Thoracic aorta (tissue), 2 donors: ENCODE measurements at places on chromosomes 2 and 18.

GRCh38 chr2:147560810-147561535, 283.9 kb upstream of the ACVR2A start:
- DNase-seq: no peak

DNA sequence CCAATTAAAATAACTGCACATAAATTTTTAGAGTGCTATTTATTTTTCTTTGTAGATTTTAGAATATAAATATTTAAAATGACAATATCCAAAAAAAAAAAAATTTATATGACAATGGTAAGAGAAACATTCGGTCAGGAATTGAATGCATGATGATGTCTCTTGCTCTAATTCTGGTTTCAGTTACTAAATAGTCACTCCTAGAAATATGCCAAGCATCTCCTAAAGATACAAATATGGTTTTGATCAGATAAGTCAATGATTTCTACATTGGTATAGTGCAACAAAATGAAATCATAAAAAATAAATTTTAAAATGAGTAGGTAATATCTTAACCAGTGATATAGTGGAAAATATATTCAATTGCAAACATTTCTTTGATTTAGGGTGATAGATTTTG, 95.9 kb upstream of the ACKR3 start:
- DNase-seq: no peak

- DNase-seq: no peak
These were observed 244.0 kb downstream of the ARL6IP6 start for GRCh38 chr2:152962446-152962845.

DNA sequence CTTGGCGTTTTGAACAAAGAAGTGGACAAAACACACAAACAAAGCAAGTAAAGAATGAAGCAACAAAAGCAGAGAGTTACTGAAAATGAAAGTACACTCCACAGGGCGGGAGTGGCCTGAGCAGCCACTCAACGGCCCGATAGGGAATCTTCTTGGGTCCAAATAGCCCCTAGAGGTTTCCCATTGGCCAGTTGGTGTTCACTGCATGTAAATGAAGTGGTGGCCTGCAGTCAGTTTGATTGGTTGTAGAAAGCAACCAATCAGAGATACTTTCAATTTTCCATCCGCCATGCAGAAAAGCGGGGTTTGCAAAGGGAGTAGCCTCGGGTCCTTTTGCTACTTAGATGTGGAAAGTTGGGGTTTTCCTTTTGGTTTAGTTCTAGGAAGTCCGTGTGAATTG, 31.6 kb downstream of the CYBRD1 start:
- DNase-seq: no peak

GRCh38 chr2:63012541-63012940, 38.1 kb upstream of the OTX1 start:
- no peak for DNase-seq

GRCh38 chr2:41989501-41990180, 58.2 kb upstream of the PKDCC start:
- DNase-seq: no peak

GRCh38 chr2:62547854-62548253, 41.9 kb upstream of the TMEM17 start:
- no peak for DNase-seq

- no peak for DNase-seq
These were observed 318.9 kb upstream of the SYT4 start for GRCh38 chr18:43596105-43596712.

- no peak for DNase-seq
These were observed 149.4 kb downstream of the SP3 start for GRCh38 chr2:173815772-173816171.

DNA sequence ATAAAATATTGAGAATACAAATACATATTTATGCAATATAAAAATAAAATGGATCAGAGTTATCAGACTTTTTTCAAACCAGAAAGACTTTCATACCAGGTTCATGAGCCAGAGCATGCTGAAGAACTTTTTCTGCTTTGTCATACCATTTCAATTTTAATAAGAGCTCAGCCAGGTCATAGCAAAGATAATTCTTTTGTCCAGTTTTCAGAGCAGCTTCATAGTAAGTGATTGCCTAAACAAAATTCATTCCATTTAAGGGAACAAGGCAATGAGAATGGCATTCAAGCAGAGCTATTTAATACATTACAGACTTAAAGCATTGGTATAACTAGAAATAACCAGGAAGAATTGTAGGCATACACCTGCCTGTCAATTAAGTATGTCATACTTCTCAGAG, 42.3 kb downstream of the TTC21B start:
- no peak for DNase-seq

DNA sequence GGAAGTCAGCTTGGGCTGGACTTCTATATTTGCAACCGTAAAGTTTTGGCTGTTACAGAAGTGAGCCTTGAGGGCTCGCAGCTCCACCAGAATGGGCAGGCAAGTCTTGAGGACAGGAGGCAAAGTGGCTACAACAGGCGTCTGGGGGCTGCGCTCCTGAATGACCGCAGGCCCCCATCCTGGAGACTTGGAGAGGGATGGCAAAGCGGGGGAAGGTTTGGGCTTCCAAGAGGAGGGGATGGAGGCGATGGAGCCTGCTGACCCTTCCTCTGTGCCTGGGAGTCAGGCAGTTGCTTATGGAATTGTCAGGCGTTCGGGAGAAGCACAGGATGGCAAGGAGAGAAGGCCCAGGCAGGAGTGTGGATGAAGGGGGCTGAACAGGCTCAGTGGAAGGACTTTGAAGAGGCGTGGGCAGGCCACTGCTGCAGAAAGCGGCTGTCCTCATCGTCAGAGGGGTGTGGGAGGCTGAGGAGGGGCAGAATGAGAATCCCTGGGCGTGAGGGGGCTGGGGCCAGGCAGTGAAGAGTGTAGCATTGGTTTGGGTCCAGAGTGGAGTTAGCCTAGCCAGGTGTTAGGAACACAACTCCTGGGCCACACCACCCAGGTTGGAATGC, 72.3 kb downstream of the INHBB start:
- DNase-seq: no peak

DNA sequence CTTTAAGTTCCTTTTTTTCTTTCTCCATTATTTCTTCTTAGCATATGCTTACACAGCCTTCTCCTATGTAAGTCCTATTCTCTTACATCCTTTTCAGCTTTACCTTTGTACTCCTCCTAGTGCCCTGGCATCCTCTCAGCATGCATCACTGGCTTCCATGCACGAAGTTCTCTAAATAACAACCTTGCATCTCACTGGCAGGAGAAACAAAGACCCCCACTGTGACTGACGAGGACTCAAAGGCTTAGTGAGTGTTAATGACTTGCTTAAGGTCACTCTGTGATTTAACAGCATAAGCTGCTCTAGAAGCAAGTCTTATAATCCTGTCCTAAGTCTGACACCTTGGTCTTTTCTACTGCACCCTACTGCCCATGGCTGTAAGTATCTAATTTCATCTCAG, 1236.0 kb upstream of the CELF4 start:
- no peak for DNase-seq

GRCh38 chr18:29140590-29140989, 963.7 kb upstream of the CDH2 start:
- DNase-seq: no peak

GRCh38 chr2:109645412-109646184, 31.4 kb downstream of the SOWAHC start:
- DNase-seq: no peak

DNA sequence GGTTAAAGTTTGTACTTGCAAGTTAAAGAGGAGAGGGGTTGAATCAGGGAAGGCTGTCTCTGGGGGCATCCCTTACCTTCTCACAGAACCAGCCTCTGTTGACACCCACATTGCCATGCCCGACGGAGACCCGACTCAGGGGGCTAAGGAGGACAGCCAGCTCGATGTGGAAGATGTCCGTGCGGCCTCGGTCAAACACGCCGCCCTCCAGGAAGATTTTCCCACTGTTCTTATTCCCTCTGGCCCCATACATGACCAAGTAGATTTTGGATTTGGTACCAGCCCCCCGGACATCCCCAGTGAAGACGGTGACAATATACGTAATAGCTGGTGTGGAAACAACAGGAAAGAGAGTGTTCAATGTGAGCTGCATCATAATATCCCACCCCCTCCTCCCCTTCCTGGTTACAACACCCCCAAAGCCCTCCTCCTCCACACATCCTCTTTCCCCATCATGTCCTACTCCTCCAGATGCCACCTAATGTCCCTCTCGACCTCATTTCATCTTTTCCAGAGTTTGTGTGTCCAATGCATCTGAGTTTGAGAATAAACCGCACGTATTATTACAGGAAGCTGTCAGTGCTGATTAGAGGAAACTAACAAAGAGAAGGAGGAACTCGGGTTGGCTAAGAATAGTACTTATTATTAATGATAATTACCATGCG, 55.7 kb downstream of the LOXHD1 start:
- DNase-seq: no peak
